Activated CD4-positive, alpha-beta T cell treated with anti-CD3 and anti-CD28 coated beads, Interleukin-2, amount 10 ng/mL, durations not matched to agents 7 days and 5 days (primary cell): ENCODE measurements at places on chromosomes 12 and 14. TPM values are rescaled to one million over a fixed set of nuclear protein-coding genes. Genes with fewer than 3 reads are reported as not detected.

The SLC38A4 gene
- not detected for total RNA-seq

DNA sequence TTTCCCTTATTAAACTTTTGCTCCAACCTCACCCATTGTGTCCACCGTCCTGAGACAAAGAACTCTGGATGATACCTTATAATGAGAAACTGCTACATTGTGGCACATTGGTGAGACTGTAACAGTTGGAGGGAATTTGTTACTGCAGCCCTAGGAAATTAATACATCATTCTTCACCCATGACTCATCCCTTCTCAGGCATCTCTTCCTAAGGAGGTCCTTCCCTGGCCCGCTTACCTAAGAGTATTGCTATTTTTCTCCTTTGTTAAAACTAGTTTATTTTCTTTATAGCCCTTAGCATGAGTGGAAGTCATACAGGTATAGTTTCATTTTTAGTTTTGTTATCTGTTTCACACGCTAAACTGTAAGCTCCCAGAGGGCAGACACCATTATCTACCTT lies 87.1 kb downstream of the TMEM260 start:
- no peak for DNase-seq

DNA sequence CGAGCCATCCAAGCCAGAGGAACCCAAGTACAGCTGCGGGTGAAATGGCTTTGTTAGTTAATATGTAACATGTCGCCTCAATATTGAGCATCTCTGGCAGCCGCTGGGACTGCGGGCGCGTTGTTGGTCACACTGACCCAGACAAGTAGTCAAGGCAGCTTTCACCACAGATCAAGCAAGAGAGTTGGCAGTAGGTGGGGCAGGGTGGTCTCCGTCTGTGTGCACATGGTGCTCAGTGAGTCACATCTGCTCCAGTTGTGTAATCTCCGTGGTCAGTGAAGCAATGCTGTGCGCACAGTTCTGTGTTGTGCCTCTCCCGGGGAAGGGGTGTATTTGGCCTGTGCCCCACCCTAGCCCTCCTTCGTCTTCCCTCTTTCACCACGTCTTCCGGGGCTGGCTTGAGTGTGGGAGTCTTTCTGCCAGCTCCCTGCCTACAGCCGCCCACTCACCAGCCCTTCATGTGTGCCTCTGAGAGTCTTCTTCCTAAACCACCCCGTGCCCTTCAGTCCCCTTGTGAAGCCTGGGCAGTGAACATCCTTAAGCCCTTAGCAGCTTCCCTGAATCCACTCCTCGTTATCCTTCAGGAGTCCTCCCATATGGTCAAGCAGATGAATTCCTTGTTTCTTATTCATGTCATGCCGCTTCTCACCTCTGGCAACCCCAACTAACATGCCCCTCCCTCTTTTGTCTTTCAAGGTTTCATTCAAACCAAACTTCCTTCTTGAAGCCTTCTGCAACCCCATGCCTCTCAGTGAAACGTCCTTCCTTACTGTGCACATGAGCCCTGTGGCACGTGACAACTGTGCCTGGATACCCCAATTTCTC lies 242.1 kb downstream of the CACNA1C start:
- DNase-seq: no peak

DNA sequence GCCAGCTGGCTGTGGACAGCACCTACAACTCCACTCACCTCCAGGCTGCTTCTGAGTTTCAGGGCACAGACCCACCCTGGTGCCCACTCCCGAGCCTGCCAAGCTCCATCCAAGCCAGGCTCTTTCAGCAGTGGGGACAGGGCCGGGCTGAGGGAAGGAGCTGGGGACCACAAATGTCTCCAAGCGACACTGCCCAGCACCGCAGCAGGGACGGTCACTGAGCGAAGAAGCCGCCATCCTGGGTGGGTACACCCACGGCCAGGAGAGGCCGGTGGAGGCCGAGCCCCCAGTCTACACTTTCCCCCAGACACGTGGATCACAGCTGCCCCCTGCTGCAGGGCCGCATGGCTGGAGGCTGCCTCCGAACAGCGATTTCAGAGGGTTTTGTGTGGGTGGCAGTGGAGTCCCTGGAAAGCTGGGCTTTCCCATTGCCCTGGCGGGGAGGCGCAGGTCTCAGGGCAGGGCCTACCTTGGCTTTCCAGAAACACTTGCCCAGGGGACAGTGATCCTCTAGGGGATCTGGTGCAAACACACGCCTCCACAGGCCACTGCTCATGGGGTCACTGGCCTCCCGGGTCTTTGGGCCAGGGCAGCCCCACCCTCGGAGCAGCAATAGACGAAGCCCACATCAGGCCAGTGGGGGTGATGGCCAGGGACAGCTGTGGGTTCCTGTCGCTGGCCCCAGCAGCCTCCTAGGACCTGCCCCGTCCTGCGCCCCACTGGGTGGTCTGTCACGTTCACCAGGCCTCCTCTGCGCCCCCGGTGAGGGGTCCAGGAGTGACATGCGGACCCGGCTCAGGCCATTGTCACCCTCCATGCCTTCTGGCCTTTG lies 1.2 kb upstream of the GPR132 start:
- no peak for DNase-seq

The PARP2 gene
- 28.6 TPM for total RNA-seq

GRCh38 chr12:46379352-46379751 lies 6.8 kb upstream of the SLC38A2 start:
- DNase-seq: no peak

GRCh38 chr12:117680312-117680711 lies 288.5 kb downstream of the KSR2 start:
- no peak for DNase-seq

DNA sequence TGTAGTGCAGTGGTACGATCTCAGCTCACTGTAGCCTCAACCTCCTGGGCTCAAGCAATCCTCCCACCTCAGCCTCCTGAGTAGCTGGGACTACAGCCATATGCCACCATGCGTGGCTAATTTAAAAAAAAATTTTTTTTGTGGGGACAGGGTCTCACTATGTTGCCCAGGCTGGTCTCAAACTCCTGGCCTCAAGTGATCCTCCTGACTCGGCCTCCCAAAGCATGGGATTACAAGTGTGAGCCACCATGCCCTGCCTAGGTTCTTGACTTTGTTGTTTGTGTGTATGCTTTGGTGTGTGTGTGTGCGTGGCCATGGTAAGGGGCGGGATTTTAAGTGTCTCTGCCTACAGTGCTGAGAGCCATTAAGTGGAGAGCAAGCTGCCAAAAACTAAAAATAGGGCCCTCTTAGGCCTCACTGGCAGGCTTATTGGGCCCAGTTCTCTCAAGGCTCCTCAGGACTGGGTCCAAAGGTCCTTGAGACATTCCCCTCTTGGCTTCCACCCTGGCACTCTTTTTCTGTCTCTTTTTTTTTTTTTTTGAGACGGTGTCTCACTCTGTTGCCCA lies 5.1 kb downstream of the COX14 start:
- DNase-seq: no peak

- no peak for DNase-seq
These were observed 67.0 kb upstream of the CSRP2 start for GRCh38 chr12:76945867-76946266.

The MYF5 gene
- not detected for total RNA-seq

DNA sequence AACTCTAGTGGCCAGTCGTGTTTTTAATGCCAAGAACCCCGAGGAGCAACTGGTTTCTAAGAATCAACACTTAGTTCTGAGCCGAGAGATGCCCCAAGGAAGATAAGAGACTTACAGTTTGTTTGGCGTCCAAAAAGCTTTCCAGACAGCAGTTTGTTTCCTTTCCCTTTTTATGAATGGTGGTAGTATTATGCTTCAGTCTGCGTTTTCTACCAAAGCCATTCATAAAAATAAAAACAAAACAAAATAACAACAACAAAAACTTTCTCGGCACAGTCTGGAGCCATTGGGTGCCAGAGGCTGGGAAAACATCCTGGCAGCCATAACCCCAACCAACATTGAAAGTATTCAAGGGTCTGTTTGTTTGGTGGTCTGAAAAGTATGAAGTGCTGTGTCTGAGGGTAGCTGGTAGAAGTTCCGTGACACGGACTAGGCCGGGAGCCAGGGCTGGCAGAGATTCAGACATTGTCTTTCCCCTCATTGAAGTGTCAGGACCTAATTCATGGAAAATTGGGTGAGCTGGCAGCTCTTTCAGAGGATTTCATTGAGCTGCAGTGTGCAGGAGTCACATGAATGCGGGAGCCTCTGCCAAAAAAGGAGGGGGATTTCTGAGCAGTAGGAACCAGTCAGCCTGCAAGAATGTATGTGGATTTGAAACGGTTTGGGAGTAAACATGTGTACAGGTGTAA lies 124.2 kb downstream of the HMGA2 start:
- no peak for DNase-seq

DNA sequence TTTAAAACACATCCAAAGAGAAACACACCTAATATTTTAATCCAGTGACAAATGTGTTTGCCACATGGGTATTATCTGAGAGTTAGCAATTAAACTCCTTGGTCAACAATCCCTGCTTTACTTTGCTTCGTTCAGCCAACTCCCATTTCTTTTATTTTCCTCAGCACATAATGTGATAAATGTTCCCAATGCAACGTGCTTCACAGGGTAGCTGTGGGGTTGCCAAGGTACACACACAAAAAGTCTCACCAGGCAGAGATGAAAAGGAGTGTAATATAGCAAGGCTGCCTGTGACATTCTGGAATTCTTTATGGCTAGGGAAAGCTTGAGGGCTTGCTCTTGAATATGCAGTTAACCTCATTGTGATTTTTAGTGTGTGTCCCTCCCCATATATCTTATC lies 208.0 kb upstream of the DIO2 start:
- DNase-seq: no peak

- DNase-seq: no peak
These were observed 15.4 kb upstream of the USP30 start for GRCh38 chr12:109036975-109037374.

DNA sequence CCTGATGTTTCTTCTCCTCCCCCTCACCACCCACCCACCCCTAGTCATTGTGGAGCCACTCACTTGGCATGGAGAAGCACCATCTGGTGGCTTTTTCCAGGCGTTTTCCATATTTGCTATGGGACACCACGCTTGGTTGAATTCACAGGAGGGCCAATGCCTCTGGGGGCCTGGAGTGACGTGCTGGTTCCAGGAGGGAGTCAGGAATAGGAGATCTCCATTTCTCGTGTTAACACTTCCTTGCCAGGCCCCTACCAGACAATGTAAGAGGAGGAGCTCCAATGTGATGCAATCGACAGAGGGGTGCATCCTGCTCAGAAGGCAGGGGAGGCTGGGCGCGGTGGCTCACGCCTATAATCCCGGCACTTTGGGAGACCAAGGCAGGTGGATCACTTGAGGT lies 21.6 kb upstream of the TESC start:
- DNase-seq: no peak

- DNase-seq: no peak
These were observed 12.8 kb upstream of the HPD start for GRCh38 chr12:121871467-121871866.

DNA sequence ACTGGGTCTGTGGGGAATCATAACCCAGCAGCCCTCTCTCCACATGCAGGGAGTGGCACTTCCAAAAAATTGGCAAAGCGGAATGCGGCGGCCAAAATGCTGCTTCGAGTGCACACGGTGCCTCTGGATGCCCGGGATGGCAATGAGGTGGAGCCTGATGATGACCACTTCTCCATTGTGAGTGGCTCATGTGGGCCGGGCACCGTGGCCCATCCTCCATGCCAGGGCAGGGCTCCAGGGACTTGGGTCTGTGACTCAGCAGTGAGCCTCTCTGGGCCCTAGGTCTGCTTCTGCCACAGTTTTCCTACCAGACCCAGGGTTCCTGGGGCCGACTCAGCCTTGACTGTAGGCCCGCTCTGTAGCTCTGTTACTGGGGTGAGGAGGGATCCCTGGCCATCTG lies 2.2 kb downstream of the NPFF start:
- DNase-seq: no peak

DNA sequence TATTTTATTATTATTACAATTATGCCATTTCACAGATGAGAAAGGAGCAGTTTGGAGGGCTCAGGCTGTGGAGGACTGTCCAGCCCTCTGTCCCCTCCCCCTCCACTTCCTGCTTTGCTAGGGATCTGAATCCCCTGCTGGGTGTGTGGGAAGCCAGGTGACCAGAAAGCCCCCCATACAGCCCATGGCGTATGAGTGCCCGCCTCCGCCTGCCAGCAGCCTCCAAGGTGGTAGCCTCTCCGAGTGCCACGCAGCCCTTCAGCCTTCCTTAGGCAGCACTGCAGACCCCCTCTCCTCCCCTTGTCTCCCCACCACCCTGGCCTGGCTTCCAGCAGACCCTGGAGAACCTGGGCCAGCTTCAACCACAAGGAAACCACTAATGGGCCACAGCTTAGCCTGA lies 12.6 kb downstream of the DTX1 start:
- no peak for DNase-seq

The TAS2R10 gene
- total RNA-seq: 0.25 TPM

The GPR68 gene
- total RNA-seq: 33.0 TPM

DNA sequence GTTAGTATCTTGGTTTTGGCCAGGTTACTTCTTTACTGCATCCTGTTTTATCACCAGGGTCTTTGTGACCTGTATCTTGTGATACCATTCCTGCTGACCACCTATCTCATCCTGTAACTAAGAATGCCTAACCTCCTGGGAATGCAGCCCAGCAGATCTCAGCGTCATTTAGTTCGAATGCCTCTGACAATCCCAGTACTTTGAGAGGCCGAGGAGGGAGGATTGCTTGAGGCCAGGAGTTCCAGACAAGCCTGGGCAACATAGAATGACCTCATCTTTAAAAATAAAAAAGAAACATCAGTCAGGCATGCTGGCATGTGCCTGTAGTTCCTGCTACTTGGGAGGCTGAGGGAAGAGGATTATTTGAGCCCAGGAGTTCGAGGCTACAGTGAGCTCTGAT lies 206.5 kb downstream of the SUDS3 start:
- no peak for DNase-seq

GRCh38 chr12:114882083-114882482 lies 198.1 kb upstream of the TBX3 start:
- DNase-seq: no peak
